ENCODE measurements at places on chromosomes 1 and 21.
A peak's percentile ranks its signal among the peaks of the same experiment; 100 is the strongest.

DNA sequence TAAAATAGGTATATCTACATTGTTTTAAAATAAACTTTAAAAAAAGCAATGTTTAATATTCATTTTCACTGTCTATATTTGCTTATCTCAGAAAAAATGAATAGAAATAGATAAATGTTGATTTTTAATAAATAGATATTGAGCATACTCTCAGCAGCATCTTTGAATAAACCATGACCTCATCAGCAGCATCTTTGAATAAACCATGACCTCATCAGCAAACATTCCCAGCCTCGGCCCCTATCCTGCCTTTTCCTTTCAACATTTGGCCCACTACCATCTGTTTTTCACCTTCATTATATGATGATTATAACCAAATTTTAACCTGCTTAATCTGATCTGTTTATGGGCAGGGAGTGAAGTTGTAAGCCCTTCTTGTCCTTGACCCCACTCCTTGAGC lies 148.7 kb upstream of the SAMSN1 start:
- no peak for DNase-seq

DNA sequence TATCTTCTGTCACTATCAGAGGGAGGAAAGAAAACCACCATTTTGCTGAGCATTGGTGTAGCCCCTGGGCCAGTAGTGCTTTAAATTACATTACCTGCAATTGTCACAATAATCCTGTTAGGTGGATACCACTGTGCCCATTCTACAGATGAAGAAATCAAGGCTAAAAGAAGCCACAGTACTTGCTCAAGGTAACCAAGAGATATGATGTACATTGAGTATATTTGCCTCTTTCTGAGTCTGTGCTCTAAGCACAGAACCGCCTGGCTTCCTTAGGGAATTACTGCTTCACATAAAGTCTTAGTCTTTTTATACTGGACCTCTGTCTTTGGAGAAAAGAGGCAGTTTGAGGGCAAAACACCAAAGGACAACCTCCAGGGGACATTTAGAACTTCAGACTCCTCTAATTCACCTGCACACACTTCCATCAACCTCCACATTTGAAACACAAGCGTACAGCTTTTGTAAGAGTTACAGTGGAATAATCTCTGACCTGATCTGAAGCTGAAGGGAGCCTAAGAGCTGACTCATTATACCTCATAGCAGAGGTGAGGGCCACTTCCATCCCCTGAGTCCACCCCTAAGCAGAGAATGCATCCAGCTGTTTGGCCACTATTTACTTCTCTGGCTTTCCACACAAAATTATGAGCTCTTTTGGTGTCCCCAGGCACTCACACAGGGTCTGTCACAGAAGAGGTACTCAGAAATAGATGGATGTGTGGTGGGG lies 61.8 kb downstream of the PLPP3 start:
- DNase-seq = no peak

GRCh38 chr1:68745451-68745850 lies 248.6 kb upstream of the DEPDC1 start:
- DNase-seq = no peak

DNA sequence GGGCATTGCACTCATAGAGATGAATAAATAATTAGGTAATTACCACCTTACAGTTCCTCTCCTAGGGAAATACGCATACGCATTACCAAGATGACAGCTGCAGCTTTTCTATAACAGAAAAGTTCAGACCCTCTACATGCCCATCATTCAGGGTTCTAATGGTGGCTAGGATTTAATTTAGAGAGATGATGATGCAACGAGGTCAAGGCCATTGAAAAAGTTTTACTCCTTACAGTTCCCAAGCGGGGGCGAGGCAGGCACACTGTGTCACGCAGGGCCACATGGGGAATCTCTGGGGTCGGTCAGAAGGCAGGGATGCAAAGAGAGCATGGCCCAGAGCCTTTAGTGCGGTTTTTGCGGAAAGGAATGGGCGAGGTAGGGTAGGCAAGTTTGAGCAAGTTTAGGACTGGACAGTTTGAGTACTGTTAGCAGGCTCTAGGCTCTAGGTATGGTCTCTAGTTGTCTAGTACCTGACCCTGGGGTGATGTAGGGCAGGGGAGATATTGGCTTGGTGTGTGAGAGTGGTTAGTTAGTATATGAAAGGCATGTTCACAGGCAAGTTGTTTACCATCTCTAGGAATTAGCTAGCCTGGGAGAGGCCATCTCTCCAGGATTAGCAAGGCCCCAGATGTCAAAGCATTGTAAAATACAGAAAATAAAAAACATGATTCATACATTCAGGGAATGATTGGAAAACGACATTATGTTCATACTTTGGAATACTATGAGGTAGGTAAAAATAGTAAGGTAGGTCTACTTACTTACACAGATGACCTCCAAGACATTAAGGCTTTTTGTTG lies 29.6 kb upstream of the ID3 start:
- no peak for DNase-seq

- DNase-seq = no peak
Observed at GRCh38 chr1:15957221-15958095, 18.4 kb downstream of the ZBTB17 start.

GRCh38 chr1:23527366-23527765 lies 3.7 kb downstream of the E2F2 start:
- DNase-seq = no peak

GRCh38 chr21:17497316-17497715 lies 15.5 kb upstream of the CXADR start:
- no peak for DNase-seq

- DNase-seq = no peak
Observed at GRCh38 chr1:76084685-76085084, 10.1 kb downstream of the ST6GALNAC3 start.

- DNase-seq = no peak
Observed at GRCh38 chr1:241641773-241642592, 1.8 kb upstream of the CHML start.

GRCh38 chr1:205335692-205336091 lies 14.1 kb upstream of the NUAK2 start:
- DNase-seq = peak; percentile 68

DNA sequence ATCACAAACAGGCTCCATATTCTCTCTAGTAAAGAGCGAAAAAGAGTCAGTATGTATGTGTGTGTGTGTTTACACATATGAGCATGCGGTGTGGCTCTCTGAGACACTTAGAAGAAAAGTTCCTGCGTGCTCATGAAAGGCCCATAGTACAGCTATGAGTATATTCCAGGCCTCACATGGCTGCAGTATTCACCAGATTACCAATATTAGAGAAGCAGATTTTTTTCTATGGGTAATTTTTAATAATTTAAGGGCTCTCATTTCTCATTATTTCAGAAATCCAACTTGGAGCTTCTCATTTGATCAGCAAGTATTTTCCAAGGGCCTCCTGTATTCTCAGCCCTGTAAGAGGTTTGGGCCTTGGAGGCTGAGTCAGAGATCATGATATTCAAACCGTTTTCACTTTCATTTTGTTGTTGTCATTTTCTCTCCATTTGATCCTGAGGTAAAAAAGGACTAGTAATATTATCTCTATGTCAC lies 232.9 kb upstream of the SGIP1 start:
- DNase-seq = no peak
